ENCODE measurements at places on chromosomes 3 and 15. TPM values are rescaled to one million over a fixed set of nuclear protein-coding genes. Genes with fewer than 3 reads are reported as not detected.
A peak's percentile ranks its signal among the peaks of the same experiment; 100 is the strongest.

GOLGA8K gene
- total RNA-seq, result not detected

STRIT1 gene
- not detected for total RNA-seq

CISH gene
- 5.7 TPM for total RNA-seq

- H3K4me3 ChIP-seq, result no peak overlapping the region
- no peak for DNase-seq
- H3K4me1 ChIP-seq, result no peaks in the 10 kb centered on the region
- H3K36me3 ChIP-seq, result no peaks in the 10 kb centered on the region
- H3K27ac ChIP-seq, result no peak overlapping the region
These were observed 44.8 kb upstream of the ADAMTS9 start for GRCh38 chr3:64732576-64732975.

LOXL1 gene
- 14.0 TPM for total RNA-seq

FANCI gene
- total RNA-seq, result 7.2 TPM

SLC9C1 gene
- not detected for total RNA-seq

GRCh38 chr15:25633862-25634261 is 195.0 kb upstream of the UBE3A start:
- no peaks in the 10 kb centered on the region for H3K36me3 ChIP-seq
- H3K4me3 ChIP-seq, result no peak overlapping the region
- H3K4me1 ChIP-seq, result no peaks in the 10 kb centered on the region
- H3K27me3 ChIP-seq, result no peaks in the 10 kb centered on the region

GRCh38 chr3:62332835-62333244 is 40.5 kb downstream of the FEZF2 start:
- H3K27ac ChIP-seq, result no peak overlapping the region
- DNase-seq, result peak; percentile 36
- H3K4me3 ChIP-seq, result no peak overlapping the region
- H3K27me3 ChIP-seq, result no peaks in the 10 kb centered on the region
- no peaks in the 10 kb centered on the region for H3K36me3 ChIP-seq

GRCh38 chr3:33962396-33962795 is 164.0 kb downstream of the PDCD6IP start:
- H3K27me3 ChIP-seq, result no peaks in the 10 kb centered on the region
- no peaks in the 10 kb centered on the region for H3K36me3 ChIP-seq
- no peak for DNase-seq
- H3K27ac ChIP-seq, result no peak overlapping the region

GP9 gene
- not detected for total RNA-seq

DNA sequence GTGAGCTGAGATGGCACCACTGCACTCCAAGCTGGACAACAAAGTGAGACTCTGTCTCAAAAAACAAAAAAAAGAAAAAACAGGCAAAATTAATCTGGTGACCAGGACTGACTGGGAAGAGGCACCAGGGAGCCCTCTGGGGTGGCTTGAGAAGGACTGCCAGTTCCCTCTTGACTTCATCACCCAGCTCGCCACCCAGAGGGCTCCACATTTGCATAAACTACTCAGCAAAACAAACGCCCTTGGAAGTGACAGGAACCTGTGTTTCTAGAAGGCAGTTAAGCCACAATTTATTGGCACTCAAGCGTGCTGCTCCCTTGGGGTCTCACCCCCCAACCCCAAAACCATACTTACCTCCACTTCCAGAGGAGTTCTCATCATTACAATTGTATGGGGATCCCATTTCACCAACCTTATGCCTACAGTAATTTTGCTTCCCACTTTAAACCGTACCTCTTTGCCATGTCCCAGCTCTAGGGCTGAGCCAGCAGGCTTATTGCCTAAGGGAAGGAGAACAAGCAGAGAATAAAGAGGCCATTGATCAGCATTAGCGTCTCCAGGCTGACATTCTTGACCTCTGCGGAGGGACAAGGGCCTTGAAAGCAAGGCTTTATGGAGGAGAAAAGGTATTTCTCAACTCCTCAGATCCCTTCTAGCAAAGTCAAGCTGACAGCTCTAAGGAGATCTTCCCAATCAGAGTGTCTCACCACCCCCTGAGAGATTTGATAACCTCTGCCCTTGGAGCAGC is 357.4 kb downstream of the SHQ1 start:
- no peak overlapping the region for H3K27ac ChIP-seq
- no peak for DNase-seq
- no peaks in the 10 kb centered on the region for H3K27me3 ChIP-seq
- peaks cover 28% of the 10 kb centered on the region for H3K4me1 ChIP-seq

DNA sequence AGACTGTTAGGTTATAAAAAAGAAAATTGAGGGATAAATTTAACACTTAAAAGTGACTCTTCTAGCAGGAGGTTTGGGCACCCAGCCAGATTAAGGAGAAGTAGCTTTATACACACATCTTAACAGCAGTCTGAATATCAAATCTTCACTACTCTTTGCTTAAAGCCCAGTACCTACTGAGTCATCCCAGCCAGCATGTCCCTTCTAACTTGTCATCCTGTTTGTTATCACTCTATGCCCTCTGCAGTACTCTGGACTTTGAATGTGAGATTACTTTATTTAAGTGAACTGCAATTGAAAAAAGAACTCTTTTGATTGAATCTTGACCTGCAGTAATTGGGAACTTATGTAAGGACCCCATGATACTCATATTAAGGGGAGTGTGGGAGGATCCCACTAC is 77.6 kb downstream of the FHIT start:
- H3K4me1 ChIP-seq, result no peaks in the 10 kb centered on the region
- no peak overlapping the region for H3K27ac ChIP-seq
- no peaks in the 10 kb centered on the region for H3K36me3 ChIP-seq
- H3K27me3 ChIP-seq, result no peaks in the 10 kb centered on the region
- no peak overlapping the region for H3K4me3 ChIP-seq

GRCh38 chr15:56077081-56077480 is 83.7 kb upstream of the NEDD4 start:
- no peak for DNase-seq
- no peak overlapping the region for H3K4me3 ChIP-seq
- no peak overlapping the region for H3K27ac ChIP-seq
- H3K27me3 ChIP-seq, result no peaks in the 10 kb centered on the region

DNA sequence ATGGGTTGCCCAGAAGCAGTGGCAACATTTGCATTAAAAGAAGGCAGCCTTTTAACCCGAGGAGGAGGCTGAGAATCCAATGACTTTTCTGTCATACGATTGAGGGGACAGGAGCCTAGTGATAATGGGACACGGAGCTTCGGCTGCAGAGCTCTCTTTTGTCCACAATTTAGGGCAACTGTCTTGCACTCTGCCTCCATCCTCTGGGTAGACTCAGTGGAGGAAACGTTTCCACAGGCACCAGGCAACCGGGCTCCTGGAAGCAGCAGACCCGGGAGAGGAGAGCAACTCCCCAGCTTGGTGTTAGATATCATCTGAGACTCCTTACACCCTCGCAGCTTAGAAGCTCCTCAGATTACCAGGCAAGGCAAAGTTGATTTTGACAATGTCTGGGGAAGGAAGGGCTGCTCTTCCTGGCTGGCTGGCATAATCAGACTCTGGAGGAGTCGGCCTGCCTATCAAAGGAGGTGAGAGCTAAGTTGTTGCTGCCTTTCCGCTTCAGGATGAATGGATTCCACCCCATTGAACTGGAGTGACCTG is 43.5 kb upstream of the RNU6-1 start:
- peaks cover 7% of the 10 kb centered on the region for H3K4me1 ChIP-seq
- H3K27me3 ChIP-seq, result no peaks in the 10 kb centered on the region
- H3K36me3 ChIP-seq, result no peaks in the 10 kb centered on the region
- H3K4me3 ChIP-seq, result no peak overlapping the region
- H3K27ac ChIP-seq, result peak overlapping the region; percentile 86

DNA sequence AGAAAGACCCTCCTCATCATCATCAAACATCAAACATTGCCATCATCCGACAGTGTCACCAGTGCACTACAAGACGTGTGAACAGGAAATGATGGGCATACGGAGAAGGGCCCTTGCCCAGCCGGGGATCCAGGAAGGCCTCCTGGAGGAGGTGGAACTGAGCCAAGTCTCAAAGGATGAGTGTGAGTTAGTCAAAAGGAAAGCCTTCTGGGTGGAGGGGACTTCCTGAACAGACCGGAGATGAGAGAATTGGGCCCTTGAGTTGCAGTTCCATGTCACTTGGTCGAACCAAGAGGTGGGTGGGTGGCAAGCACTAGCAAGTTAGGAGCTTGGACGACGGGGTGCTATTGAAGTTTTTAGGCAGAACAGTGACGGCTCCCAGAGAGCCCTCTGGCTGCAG is 8.5 kb downstream of the SEMA4B start:
- H3K36me3 ChIP-seq, result no peaks in the 10 kb centered on the region
- H3K4me3 ChIP-seq, result no peak overlapping the region
- no peak for DNase-seq
- H3K27me3 ChIP-seq, result no peaks in the 10 kb centered on the region

DNA sequence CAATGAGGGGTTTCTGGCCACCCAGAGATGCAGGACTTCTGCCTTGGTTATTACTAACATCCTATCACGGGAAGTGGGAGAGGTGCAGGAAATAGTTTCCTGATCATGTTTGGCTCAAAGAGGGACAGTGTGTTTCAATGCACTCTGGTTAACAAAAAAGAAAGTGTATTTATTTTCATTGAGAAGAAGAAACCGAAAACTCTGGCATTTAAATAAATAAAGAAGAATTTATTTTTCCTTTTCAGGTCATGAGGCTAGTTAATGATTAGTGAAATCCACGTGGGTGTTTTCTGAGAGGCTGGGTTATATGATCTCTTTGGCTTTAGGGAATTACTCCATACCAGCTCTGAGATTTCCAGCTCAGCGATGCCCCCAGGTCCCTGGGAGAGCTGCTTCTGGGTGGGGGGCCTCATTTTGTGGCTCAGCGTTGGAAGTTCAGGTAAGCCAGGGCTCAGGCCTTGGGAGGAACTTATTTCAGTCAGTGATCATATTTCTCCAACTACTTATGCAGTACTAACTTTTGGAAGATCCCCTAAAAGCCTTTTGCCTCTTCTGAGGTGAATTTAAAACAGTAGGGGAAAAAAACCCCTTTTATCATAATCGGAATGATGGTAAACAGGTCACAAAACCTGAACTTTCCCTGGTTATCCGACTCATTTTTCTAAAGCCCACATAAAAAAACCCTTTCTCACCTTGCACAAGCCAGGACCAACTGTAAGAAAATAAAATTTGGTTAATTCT is at the start of gene PLA1A:
TSS of gene PLA1A (plus strand) at position 338 of the 741 bp plus-strand sequence. CDS start at position 367, 29 bp downstream.
- H3K36me3 ChIP-seq, result no peaks in the 10 kb centered on the region
- H3K4me1 ChIP-seq, result peaks cover 29% of the 10 kb centered on the region
- H3K27me3 ChIP-seq, result no peaks in the 10 kb centered on the region
- H3K27ac ChIP-seq, result peak within 1 kb of the TSS; percentile 79
- H3K4me3 ChIP-seq, result no peak within 1 kb of the TSS
- peak; percentile 66 for DNase-seq

GRCh38 chr15:43383070-43383469 is 12.2 kb downstream of the TUBGCP4 start:
- no peaks in the 10 kb centered on the region for H3K27me3 ChIP-seq
- no peak for DNase-seq
- H3K4me3 ChIP-seq, result no peak overlapping the region
- peaks cover 87% of the 10 kb centered on the region for H3K36me3 ChIP-seq
- no peak overlapping the region for H3K27ac ChIP-seq
- no peaks in the 10 kb centered on the region for H3K4me1 ChIP-seq

DNA sequence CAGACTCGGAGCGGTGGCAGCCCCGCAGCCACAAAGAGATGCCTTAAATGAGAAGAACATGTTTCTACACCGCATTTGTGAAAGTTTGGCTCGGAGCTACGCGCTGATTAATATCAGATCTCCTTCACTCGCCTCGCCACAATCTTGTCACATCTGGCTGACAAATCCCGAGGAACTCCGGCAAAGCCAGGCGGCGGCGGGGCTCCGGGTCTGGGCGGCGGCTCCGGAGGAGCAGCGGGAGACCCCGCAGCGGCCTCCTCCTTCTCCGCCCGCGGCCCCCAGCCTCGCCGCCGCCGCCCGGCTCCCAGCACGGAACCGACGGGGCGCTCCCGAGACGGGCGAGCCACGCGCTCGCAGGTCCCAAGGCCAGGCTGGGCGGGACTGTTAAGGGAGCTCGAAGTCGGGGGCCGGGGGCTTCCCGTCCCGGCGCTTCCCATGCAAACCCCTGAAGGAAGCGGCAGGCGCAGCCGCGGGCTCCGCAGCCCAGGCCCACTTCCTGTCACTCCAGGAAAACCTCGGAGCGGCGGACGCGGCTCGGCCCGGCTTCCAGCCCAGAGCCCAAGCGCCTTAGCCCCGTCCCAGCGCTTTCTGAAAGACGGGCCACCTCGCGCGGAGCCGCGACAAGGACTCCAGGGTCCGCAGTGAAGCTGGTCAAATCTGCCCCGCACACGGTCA is 1.2 kb downstream of the BNC1 start:
- DNase-seq, result peak; percentile 61
- no peaks in the 10 kb centered on the region for H3K36me3 ChIP-seq

SLC22A14 gene
- total RNA-seq, result not detected

RPUSD3 gene
- total RNA-seq, result 30.3 TPM

- H3K27me3 ChIP-seq, result no peaks in the 10 kb centered on the region
- no peak overlapping the region for H3K27ac ChIP-seq
- H3K4me1 ChIP-seq, result no peaks in the 10 kb centered on the region
- no peak for DNase-seq
- H3K36me3 ChIP-seq, result no peaks in the 10 kb centered on the region
These were observed 237.5 kb downstream of the NTRK3 start for GRCh38 chr15:88018869-88019641.

DNA sequence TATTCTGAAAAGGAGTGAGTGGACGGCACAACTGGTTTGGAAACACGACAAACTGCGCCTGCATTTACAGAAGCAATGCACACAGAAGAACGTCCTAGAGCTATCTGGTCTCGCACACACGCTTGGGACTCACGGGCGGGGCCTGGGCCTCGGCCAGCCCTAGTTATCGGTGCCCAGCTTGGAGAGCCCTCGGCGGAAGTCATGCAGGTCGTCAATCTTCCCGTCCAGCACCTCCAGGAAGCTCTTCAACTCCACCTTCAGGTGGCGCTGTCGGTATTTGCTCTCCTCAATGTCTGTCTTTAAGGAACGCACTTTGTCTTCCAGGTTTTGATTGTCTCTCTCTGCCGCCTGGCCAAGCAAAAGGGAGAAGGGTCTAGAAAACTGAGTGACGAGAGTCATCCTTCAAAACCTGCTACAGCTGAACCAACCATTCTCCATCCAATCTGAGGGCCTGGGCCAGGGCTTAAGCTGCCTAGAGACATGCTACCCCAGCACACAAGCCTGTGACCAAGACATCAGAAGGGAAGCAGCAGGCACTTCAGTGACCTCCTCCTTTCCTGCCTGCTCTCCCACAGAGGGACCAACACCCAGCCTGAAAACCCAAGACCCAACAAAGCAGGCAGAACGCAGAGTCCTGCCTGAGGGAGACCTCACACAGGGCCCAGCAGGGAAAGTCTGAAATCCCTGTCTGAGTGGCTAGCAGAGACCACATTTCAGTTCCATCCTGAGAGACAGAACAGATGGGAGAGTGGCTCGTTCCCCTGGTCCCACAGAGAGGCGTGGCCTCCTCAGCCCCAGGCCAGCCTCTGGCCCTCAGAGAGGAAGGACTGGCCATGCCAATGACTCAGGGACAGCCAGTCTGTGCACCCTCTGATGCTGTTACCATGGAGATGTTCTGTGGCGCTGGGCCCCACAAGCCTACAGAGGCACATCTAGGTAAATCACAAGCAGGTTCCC is 40.4 kb downstream of the WHAMM start:
- DNase-seq, result peak; percentile 79
- peaks cover 10% of the 10 kb centered on the region for H3K4me1 ChIP-seq
- H3K4me3 ChIP-seq, result no peak overlapping the region
- peak overlapping the region; percentile 5 for H3K27ac ChIP-seq

FAM227B gene
- 2.9 TPM for total RNA-seq

ALDH1A2 gene
- total RNA-seq, result not detected

LSAMP gene
- total RNA-seq, result 20.7 TPM

- no peaks in the 10 kb centered on the region for H3K36me3 ChIP-seq
- peaks cover 11% of the 10 kb centered on the region for H3K27me3 ChIP-seq
- H3K27ac ChIP-seq, result no peak overlapping the region
- no peak overlapping the region for H3K4me3 ChIP-seq
- peak; percentile 53 for DNase-seq
These were observed 16.2 kb upstream of the XIRP1 start for GRCh38 chr3:39208463-39209055.

GRCh38 chr3:27666708-27667107 is 55.4 kb downstream of the EOMES start:
- no peak overlapping the region for H3K4me3 ChIP-seq
- no peak overlapping the region for H3K27ac ChIP-seq
- no peak for DNase-seq
- H3K27me3 ChIP-seq, result no peaks in the 10 kb centered on the region

Data from stomach (tissue), 19 donors.